Eye (tissue), 1 donor: ENCODE measurements at places on chromosomes 5 and 9.
A peak's percentile ranks its signal among the peaks of the same experiment; 100 is the strongest.

DNA sequence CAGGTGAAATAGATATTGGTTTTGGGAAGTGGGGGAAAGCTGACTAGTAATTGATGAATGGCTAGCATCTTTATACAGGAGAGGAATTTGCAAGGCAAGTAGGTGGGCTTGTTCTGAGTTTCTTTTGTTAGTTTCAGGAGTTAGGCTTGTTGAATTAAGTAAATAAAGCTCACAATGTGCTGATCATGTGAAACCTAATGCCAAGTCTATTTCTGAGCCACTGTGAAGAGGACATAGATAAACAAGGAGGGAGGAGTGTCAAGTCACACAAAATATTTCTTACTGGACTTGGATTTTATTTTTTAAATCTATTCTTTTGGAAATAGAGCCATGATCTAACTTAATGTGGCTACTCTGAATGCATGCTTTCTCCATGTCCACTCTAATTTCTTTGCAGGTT is 19.9 kb downstream of the GDA start:
- DNase-seq, result no peak

DNA sequence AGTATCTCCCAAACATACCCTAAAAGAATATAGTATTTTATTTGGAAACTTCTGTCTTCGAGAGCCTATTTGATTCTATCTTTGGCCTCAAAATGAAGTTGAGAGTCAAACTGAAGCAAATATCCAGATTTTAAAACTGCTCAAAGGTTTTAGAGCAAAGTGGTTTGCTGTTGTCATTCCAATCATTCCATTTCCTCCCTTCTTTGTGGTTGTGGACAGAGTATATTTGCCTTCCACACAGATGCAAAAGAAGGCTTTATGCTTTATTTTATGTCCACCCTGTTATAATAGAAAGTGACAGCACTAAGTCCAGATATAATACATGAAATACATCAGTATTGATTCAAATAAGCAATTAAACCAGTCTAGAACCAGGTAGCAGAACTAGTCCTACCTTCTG is 12.4 kb downstream of the GZMK start:
- DNase-seq, result no peak

DNA sequence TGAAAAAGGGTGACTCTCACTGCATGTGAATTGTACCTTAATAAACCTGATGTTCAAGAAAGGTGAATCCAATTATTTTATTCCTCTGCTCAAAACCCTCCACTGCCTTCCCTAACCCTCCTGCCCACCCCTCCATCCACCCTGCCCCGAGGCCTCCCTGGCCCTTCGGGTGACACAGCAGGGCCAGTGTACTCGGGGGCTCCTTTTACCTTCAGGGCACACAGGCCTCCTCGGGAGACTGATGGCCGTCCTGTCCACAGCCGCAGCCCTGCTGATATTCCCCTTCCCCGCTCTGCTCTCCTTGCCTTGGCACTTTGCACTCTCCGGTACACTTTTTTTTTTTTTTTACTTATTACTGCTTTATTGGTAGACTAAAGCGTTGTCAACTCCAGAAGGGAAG is 234.0 kb downstream of the CACNA1B start:
- DNase-seq, result no peak

DNA sequence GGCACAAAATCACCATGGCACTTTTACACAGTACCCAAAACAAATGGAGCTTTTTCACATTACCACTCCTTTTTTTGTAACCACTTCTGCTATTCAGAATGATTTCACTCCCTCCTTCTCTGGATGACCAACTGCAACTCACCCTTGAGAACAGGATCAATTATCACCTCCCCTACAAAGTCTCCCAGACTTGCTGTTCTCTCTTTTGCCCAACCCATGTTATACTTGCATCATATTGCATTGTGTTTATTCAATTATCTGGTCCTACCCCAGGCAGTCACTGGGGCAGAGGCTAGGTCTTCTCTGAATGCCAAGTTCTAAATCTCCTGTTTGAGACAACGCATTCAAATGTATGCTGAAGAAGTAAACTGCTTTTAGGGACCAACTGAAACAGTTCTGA is 96.0 kb downstream of the GPR21 start:
- DNase-seq, result no peak

- DNase-seq, result peak; percentile 67
These were observed 20.8 kb downstream of the CNTFR start for GRCh38 chr9:34568774-34569173.

- DNase-seq, result no peak
These were observed 45.9 kb downstream of the WDR36 start for GRCh38 chr5:111138096-111138495.

DNA sequence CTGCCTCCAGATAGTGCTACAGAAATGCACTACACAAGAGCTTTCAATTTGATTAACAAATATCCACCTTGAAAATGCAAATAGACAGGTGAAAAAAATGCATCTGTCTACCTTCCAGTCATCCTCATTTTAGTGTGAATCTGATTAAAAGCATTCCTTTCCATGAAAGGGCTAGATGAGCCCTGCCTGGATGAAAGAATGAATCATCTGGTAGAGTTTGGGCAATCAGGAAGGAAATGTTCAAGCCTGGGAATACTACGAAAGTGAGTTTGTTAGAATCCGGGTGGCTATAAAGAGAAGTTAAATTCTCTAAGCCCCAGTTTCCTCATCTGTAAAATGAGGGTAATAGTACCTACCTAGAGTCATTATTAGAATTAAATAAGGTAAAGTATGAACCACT is 142.6 kb downstream of the FAM114A2 start:
- no peak for DNase-seq

DNA sequence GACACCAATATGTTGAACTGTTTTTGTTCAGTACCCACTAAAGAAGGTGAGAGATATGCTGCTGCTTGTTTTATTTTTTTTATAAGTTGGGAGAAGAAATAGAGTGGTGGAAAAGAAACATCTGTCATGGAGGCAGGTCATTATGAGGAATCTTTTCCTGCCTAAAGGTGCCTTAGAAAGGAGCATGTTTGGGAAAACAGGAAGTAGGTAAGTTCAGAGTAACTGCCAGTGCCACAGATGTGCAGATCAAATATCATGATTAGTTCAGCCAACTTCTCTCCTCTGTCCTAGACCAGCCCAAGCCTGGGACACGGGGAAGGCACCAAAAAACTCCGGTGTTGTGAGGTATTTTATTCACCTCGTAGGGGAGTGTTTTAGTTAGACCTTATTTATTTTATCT is 144.2 kb downstream of the MAN2A1 start:
- no peak for DNase-seq

- no peak for DNase-seq
These were observed 263.9 kb downstream of the SAXO1 start for GRCh38 chr9:18768951-18769622.

DNA sequence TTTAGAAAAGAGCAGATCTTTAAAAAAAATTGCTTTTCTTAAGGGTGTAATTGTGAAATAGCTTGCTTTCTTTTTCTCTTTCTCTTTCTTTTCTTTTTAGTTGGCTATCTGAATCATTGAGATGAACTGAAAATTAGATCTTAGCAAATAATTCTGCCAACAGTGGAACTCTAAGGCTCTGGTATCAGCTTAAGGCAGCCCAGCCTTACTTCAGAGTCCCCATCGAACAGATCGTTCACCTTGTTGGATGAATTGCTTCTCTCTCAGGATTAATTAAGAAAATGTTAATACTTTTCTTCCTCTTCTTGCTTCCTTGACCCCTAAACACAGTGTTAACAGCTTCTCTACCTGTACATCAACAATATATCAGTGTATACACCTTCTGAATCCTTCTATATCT is 92.1 kb downstream of the ZCCHC7 start:
- no peak for DNase-seq

- DNase-seq, result peak; percentile 83
These were observed 965 bp downstream of the PTGDS start for GRCh38 chr9:136978073-136978864.

- no peak for DNase-seq
These were observed 23.9 kb upstream of the PPP1R2B start for GRCh38 chr5:156826150-156826549.

GRCh38 chr9:14301583-14302021 is 12.3 kb downstream of the NFIB start:
- DNase-seq, result no peak

DNA sequence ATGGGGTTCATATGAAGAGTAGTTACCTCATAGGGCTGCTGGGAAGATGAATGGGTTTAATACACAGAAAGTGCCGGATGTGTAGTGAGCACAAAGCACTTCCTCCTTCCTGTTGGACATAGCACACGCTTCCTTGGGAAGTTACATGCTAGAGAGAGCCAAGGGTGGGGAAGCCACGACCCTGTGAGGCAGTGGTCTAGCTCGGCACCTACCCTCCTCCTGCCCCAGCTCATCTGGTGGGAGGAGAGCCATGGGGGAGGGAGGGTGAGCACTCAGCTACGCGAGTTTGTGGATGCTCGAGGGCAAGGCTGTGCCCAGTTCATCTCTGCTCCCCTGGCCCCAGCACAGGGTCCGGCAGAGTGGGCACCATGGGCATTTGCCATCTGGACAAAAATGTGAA is 43.6 kb upstream of the NEK6 start:
- DNase-seq, result no peak

GRCh38 chr5:172288465-172288864 is 4.9 kb upstream of the UBTD2 start:
- DNase-seq, result no peak

DNA sequence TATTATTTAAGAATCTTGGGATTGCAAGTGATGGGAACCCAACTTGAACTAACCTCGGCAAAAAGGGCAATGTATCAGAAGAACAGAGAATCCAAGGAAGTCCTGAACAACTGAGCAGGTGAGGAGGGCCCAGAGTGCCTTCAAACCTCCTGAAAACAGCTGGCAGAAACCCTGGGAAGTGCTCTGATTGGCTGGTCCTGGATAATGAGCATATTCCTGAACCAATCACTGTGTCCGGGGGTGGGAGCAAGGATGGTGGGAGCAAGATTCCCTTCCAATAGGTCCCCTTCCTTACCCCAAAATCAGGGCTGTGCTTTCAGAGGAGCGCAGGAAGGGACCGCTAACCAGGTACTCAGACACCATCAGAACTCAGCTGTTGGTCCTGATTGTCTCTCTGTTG is 31.9 kb upstream of the TBC1D2 start:
- peak; percentile 24 for DNase-seq

DNA sequence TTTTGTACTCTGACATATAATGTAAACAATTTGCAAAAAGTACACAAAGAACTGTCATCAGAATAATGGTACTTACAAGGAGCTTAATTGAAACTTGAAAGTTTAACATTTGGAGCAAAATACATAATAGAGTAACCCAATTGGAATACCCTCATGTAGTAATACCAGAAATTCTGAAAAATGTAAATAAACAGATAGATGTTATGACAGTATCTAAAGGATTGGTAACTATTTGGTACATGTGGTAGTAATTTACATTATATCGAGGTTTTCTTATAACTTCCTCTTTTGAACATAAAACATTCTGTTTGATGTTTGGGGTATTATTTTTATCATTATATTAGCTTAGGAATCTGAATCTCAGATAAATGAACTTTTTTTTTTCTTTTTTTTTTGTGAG is 211.7 kb upstream of the ELL2 start:
- no peak for DNase-seq

- no peak for DNase-seq
These were observed 162.2 kb upstream of the MEF2C start for GRCh38 chr5:89045216-89045615.

- DNase-seq, result no peak
These were observed 273.2 kb downstream of the SAXO1 start for GRCh38 chr9:18759827-18760226.

DNA sequence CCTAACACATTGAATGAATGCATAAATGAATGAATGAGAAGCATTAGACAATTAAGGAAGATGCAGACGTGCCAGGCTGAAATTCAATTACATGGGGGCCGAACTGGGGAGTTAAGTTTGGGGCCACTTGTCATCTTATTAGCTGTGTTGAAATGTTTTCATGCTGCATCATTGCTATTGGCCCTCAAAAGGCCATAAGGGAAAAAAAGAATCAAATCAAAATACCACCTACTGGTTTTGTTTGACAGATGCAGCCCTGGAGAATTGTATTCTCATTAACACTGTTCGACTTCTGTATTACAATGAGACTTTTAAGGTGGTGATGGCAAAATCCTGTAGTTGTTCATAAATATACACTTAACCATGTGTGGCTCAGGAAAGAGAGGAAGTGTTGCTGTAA is 38.4 kb downstream of the UBE2QL1 start:
- DNase-seq, result no peak

- no peak for DNase-seq
These were observed 263.9 kb downstream of the SPOCK1 start for GRCh38 chr5:137234973-137235943.

GRCh38 chr5:179875741-179876609 is 17.4 kb upstream of the MRNIP start:
- DNase-seq, result no peak

- no peak for DNase-seq
These were observed 8.2 kb downstream of the HEXB start for GRCh38 chr5:74693191-74693590.

DNA sequence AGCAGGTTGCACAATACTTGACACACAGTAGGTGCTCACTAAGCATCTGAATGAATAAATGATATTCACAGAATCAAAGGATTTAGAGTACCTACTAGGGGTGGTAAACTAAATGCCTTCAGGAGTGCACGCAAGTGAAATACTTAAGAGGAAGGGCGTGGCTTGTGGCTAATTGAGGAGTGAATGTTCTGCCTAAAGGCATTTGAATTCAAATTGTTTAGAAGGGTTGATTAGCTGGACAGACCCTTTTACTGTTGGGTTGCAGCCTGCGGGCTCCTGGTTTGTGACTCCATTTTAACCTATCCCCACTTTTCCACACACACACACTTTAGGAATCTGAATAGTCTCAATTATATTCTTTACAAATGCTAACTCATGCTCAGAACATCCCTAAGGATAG is 63.1 kb downstream of the PPP2R2B start:
- no peak for DNase-seq

DNA sequence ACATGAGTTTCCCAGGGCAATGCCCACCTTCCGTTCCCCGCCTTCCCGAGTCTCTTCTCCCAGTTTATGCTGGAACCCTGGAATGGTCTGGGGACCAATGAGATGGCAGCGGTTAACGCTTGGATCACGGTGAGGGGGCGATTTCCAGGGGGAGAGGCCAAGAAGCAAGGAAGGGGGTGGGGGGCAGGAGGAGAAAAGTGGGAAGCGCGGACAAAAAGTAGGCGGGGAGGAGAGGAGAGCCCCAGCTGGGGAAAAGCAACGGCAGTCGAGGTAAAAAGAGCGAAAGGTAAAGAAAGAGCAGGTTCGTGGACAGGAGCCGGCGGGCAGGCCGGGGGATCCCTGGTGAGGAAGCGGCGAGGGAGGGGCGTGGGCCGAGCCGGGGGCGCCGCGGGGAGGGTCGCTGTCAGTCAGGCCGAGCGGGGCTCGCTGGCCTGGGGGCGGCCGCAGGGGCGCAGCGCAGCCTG is 508 bp upstream of the SNCAIP start:
- peak; percentile 81 for DNase-seq
